ENCODE measurements at places on chromosomes 3 and 15.

DNA sequence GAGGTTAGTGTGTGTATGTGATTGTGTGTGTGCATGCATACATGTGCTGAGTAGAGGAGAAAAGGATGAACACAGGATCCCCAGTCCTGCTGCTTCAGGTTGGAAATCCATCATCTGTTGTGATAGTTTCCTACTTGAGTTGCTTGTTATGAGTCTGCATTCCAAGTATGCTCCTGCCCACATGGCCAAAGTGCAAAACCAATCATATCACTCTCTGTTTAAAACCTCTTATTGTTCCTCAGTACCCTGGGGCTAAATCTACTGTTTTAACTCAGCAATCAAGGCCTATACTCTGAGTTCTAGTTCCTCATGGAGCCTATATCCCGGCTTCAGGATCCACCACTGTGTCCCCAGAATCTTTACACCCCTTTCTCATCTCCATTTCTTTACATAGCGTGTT is 139.9 kb upstream of the TLE3 start:
- no peak for DNase-seq

- no peak for DNase-seq
Observed at GRCh38 chr3:10550705-10551104, 45.3 kb upstream of the ATP2B2 start.

GRCh38 chr3:2976796-2977195 is 133.4 kb downstream of the IL5RA start:
- DNase-seq, result no peak

DNA sequence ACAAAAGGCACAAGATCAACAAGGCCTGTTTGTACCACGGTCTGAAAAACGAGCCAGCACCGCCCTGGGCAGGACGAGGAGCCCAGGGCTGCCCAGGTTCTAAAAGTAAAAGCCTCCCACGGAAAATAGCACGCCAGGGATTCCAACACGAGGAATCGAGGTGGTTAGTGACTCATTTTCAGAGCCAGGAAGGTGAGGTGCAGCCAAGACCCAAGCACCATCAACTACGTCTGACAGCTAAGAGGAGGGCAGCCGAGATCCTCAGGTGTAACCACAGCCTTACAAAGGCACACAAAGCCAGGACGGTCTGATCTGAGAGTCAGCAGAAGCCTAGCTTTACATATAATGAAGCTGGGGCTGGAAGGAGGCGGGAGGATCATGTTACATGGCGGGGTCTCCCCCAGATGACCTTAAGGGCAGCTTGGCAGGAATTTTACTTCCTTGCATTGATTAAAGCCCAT is 52.5 kb downstream of the ATP10A start:
- no peak for DNase-seq

- no peak for DNase-seq
Observed at GRCh38 chr3:55471084-55471483, 16.0 kb downstream of the WNT5A start.

- no peak for DNase-seq
Observed at GRCh38 chr3:117117188-117117936, 407.8 kb downstream of the TUSC7 start.

DNA sequence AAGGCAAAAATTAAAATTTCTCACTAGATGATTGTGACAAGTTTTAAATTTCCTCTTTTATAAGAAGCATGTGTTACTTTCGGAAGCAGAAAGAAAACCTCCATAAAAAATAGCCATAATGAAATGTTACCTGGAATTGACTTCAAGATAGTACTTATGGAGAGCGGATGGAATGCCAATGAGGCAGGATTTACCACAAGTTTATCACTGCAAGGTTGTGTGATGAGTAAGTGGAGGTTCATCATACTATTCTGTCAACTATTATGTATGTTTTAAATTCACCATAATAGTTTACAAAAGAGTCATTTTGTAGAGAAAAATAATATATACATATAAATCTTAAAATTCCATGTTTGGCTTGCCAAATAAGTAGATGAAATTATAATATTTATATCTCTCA is 230.3 kb downstream of the SCAPER start:
- no peak for DNase-seq

GRCh38 chr3:122921791-122922651 is 105.5 kb downstream of the SEMA5B start:
- DNase-seq, result no peak

GRCh38 chr3:17166369-17166768 is 281.6 kb downstream of the PLCL2 start:
- no peak for DNase-seq

DNA sequence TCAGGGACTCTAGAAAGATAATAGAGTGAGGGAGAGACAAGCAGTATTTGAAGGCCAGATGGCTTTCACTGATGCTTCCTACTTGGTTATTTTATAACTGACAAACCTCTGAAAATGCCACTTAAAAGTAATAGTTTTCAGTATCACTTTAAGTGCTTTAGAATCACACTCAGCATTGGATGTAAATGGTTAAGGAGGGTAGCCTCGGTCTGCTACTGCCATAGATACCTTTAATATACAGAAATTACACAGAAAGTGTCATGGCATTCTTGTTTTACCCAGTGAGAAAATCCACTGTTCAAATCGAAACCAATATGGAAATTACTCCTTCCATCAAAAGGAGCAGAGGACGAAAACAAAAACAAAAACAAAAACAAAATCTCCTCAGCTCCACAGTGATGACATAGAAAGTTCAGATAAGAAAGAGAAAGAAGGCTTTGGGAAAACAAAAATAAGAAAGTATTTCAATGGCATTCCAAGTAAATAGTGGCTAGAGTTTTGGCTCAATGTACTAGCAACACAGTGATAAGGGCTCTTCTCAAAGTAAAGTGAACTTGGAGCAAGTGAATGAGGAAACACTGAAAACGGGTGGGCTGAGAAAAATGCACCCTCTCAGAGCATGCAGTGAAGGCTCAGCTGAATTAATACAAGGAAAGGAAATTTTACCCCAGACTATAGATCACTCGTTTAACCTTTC is 43.2 kb upstream of the CD47 start:
- DNase-seq, result no peak

- no peak for DNase-seq
Observed at GRCh38 chr15:56469483-56469882, 4.5 kb upstream of the MNS1 start.

DNA sequence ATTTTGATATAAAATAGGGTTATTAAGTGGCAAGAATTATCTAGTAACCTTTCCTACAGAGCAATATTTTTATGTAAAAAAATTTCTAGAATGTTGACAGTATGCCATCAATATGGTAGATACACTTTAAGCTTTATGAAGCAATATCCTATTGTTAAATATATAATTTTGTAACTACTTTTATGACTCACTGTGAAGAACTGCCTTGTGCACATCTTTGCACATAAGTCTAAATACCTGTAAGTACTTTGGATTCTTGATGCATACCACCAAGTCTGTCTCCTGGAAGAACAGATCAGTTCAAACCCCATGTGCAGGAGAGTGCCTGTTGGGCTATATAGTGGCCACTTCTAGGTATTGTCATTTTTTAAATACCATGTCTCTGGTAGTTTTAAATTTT is 205.7 kb upstream of the EIF1B start:
- no peak for DNase-seq

- DNase-seq, result peak; percentile 31
Observed at GRCh38 chr3:115040673-115041286, 106.3 kb downstream of the ZBTB20 start.

GRCh38 chr3:112384769-112385168 is 51.8 kb downstream of the CD200 start:
- DNase-seq, result no peak

DNA sequence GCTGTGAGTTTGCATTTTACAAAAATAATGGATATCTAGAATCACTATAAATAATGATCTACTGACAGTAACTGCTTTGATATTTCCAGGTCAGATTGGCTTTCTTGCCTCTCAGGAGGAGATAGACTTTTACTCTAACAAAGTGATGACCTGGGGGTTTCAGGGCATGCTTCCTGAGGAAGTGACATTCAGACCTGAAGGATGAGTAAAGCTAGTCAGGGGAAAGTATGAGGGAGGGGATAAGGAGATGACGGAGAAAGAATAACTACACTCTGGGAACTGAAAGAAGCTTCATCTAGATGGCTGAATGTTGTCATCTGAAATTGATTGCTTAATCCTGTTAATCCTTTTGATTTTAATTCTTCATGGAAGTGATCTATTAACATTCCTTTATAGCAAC is 32.2 kb downstream of the ARMC8 start:
- DNase-seq, result no peak

DNA sequence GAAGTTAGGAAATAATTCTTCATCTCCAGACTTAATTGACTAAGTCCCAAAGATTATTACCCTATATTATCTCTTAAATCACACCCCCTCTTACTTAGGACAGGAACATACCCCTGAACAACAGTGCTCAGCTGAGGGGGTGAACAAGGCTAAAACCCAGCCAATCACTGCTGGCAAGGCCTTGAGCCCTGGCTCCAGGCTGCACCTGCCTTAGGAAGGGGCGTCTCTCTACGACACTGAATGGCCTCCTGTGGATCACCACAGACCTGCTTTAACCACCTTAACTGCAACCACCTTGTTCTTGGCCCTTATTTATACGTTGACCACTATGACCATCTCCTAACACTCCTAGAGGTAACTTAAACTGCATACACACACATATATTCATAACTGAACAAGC is 267.4 kb upstream of the THBS1 start:
- no peak for DNase-seq

DNA sequence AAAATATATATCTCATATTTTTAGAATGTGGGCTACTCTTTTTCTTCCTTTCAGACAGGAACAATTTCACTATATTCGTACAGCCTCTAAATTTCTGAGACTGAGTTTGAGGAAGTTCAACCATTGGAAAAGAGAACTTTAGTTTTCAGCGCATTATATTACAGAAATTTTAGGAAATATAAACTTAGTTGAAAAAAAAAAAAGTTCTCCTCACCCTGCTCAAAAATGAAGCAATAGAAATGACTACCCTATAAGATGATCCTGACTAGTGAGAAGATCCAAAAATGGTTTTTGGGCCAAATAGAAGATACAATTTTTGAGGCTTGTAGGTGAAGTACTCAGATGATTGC is 139.6 kb downstream of the MCTP2 start:
- DNase-seq, result no peak

DNA sequence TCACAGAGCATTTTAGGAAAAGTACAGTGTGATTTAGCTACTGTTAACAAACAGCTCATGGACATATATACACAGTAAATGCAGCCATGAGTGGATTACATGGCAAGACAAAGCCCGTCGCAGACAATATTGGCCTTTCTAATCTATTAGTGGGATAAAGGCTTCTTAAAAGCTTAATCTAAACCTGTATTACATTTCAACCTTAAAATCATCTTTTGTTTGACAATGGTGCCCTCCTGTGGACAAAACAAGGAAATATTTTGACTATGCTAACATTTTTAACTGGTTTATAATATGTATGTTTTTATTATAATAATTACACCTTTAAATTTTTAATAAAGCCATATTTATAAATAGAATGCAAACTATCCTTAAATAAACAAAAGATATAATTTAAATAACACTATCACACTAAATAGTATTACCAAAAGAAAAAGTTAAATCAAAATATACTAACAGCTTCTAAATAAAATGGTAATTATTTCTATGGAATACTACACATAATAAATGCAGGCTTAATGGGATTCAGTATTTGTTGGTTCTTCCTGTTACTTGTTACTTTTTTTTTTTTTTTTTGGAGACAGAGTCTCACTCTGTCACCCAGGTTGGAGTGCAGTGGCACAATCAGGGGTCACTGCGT is 38.6 kb downstream of the TAFA4 start:
- no peak for DNase-seq

- DNase-seq, result no peak
Observed at GRCh38 chr15:63292771-63293170, 15.4 kb downstream of the APH1B start.

- DNase-seq, result no peak
Observed at GRCh38 chr3:141212101-141212500, 19.5 kb upstream of the PXYLP1 start.

- no peak for DNase-seq
Observed at GRCh38 chr3:37693511-37694283, 168.0 kb upstream of the CTDSPL start.
